ENCODE measurements at places on chromosomes 16 and 17. TPM values are rescaled to one million over a fixed set of nuclear protein-coding genes. Genes with fewer than 3 reads are reported as not detected.

KRT39 gene
- total RNA-seq = not detected

CHST4 gene
- total RNA-seq = not detected

TTYH2 gene
- 1.8 TPM for total RNA-seq

PSMB3 gene
- total RNA-seq = 166 TPM

KREMEN2 gene
- total RNA-seq = 1.3 TPM

KRTAP16-1 gene
- total RNA-seq = not detected

DNA sequence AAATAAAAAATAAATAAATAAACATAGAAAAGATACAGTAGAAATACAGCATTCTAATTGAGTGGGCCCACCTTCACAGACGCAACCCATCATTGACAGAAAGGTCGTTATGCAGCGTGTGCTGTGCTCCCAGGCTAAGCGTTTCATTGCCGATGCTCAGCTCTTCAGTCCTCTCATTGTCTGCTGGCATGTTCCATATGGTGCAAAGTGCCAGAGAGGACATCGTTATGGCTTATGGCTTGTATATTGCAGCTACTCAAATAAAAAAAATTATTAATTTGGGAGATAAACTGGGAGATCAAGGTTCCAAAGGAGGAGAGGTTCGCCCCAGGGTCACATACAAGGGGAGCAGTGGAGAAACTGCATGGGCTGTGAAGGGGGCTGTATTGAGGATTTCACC, 11.3 kb upstream of the UBALD2 start:
- DNase-seq = no peak

- no peak for DNase-seq
These were observed 19.8 kb downstream of the COX4I1 start for GRCh38 chr16:85819245-85819644.

DNA sequence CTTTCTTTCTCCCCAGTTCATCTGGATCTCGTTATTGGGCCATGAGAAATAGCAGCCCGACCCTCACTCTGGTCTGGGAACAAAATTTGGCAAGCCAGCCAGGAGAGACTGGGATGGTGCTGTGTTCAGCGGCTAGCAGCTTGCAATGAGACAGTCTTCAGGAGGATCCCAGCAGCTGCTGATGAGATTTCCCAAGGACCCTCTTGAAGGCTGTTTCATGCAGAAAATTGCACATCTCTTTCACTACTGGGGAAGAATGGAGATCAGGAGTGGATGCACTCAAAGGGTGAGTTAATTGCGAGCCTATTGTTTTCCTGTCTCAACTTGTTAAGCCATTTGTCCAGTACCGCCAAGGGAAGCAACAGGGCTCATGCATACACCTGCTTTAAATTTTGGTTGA, 5.5 kb upstream of the COIL start:
- no peak for DNase-seq

DNA sequence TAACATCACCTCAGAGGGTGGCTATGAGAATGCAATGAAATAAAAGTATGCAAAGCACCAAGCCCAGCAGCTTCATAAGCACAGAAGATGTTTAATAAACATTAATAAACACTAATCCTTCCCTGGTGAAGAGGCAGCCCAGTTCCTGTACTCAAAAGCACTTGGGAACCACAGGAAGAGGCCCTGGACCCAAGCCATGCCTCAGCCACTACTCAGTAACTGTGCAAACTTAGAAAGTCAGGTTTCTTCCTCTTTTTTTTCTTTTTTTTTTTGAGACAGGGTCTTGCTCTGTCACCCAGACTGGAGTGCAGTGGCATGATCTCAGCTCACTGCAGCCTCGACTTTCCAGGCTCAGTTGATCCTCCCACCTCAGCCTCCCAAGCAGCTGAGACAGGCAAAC, 5.3 kb downstream of the ARHGAP17 start:
- no peak for DNase-seq

DNA sequence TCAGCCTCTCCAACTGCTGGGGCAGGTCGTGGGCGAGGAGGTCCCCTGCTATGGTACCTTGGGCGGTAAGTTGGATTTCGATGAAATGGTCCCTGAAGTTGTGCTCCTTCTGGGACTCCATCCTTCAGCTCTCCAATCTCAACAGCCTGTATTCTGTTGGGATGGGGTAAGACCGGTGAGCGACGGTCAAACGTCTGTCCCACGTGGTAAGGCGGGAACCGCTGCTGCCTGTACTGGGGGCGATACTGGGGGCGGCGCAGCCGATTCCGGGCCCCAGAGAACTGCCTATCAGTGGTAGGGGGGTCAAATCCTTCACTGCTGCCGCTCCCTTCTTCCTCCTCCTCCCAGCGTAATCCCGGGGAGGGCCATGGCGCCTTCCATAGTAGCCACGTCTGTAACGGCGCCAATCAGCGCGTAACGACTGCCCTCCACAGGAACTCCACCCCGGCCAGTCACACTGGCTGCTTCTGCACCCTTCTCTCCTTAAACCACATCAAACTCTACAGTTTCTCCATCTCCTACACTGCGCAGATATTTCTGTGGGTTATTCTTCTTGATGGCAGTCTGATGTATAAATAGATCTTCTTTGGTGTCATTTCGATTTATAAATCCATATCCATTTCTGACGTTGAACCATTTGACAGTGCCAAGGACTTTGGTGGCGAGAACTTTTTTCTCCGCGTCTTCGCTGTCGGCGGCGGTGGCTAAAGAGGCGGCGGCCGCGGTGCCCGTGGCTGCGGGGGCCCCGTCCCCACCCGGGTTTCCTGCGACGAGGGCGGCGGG, 41.1 kb downstream of the AHSP start:
- no peak for DNase-seq

GRCh38 chr17:40416671-40417070, 1.0 kb downstream of the TOP2A start:
- DNase-seq = no peak

- no peak for DNase-seq
These were observed 48.2 kb downstream of the CEP112 start for GRCh38 chr17:66143657-66144282.

Measured in kidney epithelial cell (primary cell).